ENCODE measurements at places on chromosomes 16 and 17.

DNA sequence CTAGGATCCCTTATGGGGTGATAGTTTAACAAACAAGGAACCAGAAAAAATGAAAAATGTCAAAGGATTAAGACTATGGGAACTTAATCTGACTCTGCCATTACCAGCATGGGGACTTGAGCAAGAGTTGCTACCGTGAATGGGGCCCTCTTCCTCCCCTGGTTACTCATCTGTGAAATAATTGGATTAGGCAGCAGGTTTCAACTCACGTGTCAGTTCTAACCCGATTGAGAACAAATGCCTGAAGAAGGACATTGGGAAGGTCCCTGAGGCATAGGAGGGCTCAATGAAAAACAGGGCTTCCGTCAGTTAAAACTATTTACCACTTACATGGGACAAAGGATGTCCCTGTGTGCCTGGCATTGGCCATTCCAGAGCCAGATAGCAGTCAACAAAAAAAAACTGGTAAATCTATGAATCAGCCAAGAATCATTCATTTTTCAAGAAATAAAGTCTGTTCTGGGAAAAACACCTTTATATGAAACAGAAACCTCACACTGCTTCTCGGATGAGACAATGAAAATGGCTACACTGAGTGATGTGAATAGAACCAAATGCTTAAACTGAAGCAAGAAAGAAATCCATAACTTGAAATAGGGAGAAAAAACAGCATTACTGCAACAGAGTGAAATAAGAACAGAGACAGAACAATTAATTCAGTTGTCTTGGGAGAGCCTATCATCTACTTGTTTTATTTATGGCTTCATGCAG, 104.3 kb downstream of the ADAMTS18 start:
- DNase-seq = no peak

- peak; percentile 96 for DNase-seq
These were observed at the start of gene TEKT1 for GRCh38 chr17:6831661-6832263. Gene TEKT1, minus strand, starts transcription at chr17:6831729. Its CDS starts 1,353 bp downstream, at chr17:6830376.

GRCh38 chr17:74314877-74315276, 11.1 kb upstream of the KIF19 start:
- DNase-seq = no peak

- no peak for DNase-seq
These were observed 13.8 kb upstream of the DUSP14 start for GRCh38 chr17:37475731-37476420.

GRCh38 chr17:2903193-2903974, 107.1 kb downstream of the RAP1GAP2 start:
- DNase-seq = no peak

DNA sequence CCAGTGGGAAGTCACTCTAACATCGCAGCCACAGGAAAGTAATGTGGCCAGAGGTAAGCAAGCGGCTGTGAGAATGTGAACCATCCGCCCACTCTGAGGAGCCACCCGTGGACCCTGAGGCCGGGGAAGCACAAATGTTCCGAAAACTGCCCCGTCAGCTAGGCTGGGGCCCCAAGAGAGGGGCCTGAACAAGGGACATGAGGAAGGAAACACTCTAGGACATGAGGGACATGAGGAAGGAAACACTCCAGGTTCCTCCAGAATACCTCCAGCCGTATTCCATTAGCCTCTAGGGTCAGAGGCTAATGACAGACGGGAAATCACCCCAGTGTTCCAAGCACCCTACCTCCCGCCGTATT, 317 bp downstream of the TEFM start:
- no peak for DNase-seq

- no peak for DNase-seq
These were observed 370.8 kb upstream of the ZFHX3 start for GRCh38 chr16:73418691-73419090.

- peak; percentile 83 for DNase-seq
These were observed 3.9 kb downstream of the GFAP start for GRCh38 chr17:44911133-44912001.

GRCh38 chr16:89365996-89366395, 124.4 kb downstream of the ANKRD11 start:
- DNase-seq = no peak

DNA sequence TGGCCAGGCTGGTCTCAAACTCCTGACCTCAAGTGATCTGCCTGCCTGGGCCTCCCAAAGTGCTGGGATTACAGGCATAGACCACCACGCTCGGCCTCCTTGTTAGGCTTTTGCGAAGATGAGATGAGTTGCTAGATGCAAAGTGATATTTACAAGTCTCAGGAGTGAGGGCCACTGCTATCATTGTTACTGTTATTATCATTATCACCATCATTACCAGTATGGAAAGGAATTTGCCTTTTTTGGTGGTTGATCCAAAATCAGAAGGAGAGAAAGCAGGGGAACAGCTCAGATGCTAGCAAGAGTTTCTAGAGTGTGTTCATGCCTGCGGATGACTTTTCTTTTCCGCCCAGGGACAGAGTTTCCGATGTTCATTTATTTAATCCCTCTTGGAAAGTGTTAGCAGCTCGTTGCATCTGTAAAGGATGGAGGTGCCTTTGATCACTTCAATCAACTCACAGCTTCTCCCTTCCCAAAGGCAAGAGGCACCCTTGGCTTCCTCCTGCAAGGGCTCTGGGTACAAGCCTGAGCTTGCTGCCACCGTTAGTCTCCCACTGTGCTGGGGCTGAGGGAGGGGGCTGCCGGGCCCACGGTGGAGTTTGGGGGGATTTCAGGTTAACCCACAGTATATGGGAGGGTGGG, 21.6 kb downstream of the ITPRIPL2 start:
- no peak for DNase-seq

DNA sequence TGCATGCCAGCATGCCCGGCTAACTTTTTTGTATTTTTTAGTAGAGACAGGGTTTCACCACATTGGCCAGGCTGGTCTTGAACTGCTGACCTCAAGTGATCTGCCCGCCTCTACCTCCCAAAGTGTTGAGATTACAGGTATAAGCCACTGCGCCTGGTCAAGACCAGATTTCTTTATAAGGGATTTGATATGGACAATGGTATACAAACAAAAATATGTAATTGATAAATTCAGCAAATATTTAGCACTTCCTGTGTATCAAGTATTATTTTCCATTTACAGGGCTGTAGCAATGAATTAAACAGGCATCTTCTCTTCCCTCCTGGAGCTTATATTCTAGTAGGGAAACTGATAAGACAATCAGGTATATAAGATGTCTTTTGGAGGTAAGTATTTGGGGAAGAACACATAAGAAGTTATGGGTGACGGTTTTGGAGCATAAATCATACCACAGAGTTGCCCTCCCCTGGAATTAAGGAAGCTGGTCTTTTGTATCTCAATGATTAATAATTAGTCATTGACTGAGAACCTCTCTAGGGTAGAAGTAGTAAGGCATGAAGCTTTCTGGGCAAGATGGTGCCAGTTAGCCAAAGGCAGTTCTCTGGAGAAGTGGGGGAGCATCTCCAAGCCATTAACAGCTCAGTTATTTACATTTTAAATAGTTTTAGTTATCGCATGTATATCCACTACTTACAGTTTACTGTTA, 35.8 kb downstream of the TANC2 start:
- no peak for DNase-seq

- DNase-seq = no peak
These were observed 9.0 kb downstream of the HLF start for GRCh38 chr17:55273579-55274354.

DNA sequence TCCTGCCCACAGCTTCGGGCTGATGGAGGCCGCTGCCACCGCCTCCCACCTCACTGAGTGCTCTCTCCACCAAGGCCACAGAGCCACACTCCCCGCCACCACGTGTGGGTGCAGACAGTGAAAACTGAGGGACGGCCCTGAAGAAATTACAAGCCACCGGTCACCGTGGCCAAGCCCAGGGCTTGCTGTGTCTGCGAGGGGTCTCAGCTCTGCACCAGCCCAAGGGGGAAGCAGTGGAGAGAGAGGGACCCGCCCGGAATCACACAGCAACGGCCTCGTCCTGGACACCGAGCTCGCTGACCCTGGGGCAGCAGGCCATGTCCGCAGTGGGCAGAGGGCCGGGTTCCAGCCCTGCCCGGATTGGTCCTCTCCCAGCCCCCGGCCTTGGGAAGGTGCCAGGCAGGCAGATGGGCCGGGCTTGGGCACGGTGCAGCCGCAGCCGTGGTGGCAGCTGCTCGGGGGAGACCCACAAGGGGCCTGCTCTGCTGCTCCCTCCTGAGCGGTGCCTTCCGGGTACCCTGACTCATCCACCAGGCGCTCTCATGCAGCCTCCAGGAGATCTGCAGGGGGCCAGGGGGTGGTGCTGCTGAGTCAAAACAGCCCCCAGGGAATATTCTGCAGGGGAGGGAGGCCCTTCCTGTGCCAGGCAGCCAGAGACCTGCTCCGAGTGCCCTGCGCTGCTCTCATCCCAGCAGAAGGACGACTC, 52.0 kb downstream of the CBFA2T3 start:
- peak; percentile 58 for DNase-seq

GRCh38 chr16:56769677-56770076, 39.7 kb downstream of the NUP93 start:
- DNase-seq = no peak

DNA sequence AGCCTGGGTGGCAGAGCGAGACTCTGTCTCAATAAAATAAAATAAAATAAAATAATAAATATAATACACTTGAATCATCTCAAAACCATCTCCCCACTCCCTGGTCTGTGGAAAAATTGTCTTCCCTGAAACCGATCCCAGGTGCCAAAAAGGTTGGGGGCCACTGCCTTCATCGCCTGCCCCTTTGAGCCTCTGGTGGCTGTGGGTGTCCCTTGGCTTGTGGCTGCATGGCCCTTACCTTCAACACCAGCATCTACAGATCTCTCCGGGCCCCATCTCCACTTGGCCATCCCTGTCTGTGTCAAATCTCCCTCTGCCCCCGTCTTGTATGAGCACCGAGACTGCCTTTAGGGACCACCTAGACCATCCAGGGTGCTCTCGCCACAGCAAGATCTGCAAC, 177.3 kb downstream of the SEC14L1 start:
- no peak for DNase-seq

GRCh38 chr16:31869511-31870201, 4.0 kb upstream of the ZNF267 start:
- no peak for DNase-seq

- DNase-seq = no peak
These were observed 442.6 kb upstream of the HSBP1 start for GRCh38 chr16:83365166-83365565.

GRCh38 chr17:82255402-82255972, 18.0 kb downstream of the CSNK1D start:
- no peak for DNase-seq

DNA sequence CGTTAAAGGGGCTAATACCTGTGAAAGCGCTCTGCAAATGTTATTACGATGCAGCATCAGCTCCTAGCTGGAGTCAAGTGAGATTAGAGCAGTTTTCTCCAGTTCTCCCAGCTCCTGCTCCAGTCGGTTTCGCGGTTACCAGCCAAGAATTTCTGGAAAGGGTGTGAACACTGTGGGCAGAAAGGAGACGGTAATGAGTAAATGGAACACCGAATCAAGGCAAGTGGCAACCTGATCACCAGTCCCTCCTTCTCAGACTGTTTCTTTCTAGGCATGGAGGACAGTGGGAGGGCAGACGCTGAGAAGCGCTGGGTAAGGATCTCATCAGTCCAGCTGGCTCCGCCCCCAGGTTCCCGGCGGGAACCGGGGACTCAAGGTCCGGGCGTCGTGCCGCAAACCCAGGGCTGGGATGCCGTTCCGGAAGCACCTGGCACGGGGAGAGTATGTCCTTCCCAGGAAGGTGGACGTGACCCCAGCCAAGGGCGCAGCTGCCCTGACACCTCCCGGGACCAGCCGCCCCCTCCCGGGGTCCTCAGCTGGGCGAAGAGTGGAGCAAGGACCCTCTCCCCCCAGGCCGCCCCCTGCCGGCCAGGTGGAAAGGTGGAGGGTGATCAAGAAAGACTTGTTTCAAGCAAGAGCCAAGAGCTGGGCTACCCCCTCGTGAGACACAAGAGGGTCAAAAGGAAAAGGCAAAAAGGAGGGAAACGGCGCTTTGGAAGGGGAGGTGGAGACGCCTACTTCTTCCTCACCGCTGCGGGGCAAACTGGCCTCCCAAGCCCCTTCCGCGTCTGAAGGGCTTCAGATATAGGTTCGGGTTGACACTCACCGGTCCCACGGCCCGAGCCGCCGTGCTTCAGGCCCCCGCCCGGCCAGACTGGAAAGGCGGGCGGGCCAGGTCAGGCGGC, 481 bp downstream of the MYO19 start:
- peak; percentile 75 for DNase-seq

DNA sequence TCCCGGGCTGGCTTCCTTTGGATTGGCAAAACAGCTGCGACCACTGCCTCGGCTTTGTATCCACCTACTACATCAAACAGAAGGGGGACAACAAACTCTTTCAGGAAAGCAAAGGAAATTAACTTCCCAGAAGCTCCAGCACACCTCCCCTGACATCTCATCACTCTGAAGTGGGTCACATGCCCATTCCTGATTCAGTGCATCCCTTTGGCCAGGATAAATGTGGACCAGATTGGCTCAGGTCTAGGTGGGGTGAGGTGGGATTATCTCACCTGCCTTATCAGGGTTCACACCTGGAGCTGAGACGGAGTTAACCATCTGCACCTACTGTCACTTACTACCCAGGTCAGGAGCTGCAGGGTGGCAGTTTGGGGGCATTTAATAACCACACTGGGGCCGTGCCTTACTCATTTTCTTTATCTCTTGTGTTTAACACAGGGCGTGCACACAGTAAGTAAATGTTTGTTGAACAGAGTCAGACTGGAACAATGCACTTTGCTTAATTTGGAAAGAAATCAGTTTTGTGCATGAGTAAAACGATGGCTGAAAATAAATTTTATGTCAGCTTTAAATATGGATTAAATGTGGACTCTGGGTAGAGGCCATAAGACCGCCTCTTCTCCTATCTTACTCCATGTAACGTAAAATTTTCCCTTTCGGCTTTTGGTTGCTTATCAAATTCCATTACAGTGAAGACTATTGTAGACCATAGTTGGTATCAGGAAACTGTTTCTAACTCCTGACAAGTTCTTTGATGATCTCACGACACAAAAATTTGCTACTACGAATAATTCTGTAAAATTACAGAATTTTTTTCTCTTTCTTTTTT, 36.0 kb downstream of the IQCK start:
- DNase-seq = no peak

DNA sequence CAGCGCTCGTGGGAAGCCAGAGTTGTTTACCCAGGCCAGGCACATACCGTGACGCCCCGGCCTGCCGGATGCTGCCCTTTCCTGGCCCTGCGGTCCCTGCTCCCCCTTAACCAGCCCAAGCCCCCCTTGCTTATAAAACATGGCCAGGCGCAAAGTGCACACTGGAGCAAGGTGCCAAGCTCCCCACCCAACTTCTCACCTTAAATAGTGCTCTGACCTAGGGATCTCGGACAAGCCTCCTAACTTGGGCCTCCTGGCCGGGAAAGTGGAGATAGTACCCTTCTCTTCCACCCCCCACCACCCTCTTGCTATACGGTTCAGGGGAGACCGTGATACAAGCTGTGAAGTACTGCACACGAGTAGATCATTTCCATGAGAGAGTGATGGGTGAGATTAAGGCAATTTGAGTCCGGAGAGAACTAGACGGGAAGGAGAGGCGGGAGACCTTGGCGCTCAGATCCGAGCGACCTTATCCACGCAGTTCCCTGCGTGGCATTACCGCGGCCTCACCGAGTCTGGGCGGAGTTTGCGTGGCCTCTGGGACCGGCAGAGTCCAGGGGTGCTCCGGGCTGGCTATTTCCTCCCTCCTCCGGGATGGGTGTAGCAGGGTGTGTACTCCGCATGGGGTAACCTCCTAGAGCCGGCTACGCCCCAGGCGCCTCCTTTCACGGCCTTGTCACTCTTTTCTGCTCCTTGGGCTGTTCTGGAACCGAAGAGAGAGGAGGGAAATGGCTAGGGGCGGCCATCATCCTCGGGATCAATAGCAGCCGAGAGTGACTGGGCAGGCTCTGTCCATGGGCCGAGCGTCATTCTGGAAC, 4.4 kb upstream of the LHX1 start:
- DNase-seq = no peak
